ENCODE measurements at places on chromosomes 13 and 19.

GRCh38 chr19:5826531-5827341 is 12.8 kb downstream of the FUT6 start:
- DNase-seq: no peak

- DNase-seq: peak; percentile 52
Measured at GRCh38 chr13:34076943-34077703, 259.2 kb downstream of the RFC3 start.

DNA sequence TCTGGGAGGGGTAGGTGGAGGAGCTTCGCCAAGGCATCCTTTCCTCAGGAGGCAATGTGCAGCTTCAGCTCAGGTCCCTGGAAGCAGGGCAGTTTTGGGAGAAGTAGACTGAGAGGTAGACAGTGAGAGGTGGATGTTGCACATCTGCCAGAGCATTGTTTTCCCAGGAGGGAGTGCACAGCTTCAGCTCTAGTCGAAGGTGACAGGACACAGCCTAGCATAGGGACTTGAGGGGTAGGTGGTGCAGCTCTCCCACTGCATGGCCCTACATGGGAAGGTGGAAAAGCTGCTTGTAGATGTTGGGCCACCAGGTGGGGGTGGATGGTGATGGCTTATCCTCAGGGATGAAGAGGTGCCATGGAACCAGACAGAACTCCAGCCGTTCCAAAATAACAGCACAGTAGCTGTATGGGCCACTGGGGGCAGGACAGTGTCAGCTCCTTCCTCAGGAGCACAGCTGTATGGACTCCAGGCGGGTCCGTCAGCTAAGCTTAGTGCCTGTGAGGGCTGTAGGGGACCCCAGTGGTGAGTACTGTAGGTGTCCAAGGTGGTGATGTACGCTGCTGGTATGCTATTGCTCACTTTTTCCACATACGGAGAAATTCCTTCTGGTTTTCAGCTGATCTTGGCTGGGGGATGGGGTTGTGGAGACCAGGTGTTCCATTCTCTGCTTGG is 17.4 kb upstream of the ZNF543 start:
- no peak for DNase-seq

GRCh38 chr19:23241419-23241818 is 8.8 kb downstream of the ZNF724 start:
- DNase-seq: peak; percentile 10

- DNase-seq: no peak
Measured at GRCh38 chr13:42420304-42420703, 148.4 kb downstream of the AKAP11 start.
